Right kidney (tissue), 9 donors: ENCODE measurements at places on chromosomes 12 and 14.

DNA sequence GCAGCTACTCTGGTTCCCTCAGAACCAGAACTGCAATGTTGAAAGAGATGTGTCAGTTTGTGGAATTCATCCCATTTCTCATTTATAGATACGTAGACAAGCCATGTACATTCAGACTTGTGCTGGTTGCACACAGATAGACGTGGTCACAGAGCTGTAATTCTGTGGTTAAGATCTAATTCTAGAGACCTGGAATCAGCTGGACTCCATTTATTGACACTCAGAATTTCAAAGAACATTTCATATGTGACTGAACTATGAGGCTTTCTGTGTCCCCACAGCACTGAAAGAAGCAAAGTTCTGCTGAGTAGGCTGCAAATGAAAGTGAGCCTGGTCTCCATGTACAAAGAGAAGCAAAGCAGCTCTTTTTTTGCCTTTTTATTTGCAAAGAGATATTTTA is 220.2 kb upstream of the NAV3 start:
- DNase-seq, result no peak

GRCh38 chr12:14187002-14187401 is 178.5 kb upstream of the ATF7IP start:
- no peak for DNase-seq

DNA sequence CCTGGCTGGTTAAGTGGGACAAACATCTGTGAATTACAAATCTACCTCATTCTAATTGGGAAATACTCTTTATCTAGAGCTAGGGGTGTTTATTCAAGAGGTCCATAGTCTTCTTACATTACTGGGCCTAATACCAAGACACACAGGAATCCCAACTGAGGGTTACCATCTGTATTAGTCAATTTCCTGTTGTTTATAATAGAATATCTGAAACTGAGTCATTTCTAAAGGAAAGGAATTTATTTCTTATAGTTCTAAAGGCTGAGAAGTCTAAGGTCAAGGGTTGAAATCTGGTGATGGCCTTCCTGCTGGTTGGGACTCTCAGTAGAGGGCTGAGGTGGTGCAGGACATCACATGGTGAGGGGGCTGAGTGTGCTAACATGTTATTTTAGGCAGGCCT is 36.0 kb downstream of the RTRAF start:
- no peak for DNase-seq

- DNase-seq, result no peak
Measured at GRCh38 chr14:92502541-92503286, 10.9 kb upstream of the RIN3 start.

DNA sequence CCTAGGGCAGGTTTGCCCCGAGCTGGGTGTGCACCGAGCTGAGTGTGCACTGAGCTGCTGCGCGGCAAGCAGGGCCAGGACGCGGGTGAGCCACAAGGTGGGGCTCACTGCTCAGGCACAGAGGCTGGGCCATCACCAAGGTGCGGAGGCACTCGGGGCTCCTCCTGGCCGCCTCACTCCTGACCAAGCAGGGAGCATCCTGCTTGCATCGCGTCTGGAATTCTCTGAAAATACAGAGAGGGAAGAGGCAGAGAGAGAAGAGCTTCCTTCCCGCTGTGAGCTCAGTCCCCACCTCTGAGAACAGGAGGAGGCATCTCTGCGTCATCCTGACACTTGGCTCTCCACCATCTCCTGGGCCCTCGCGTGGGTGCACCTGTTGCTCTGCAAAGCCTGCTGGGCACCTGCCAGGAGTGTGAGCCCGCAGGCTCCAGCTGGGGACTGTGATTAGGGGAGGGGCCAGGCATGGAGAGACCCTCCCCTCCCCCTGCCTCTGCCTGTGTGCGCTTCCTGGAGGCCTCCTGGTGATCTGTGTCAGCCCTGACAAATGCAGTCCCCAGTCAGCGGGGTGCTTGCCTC is 116.3 kb downstream of the GLT1D1 start:
- peak; percentile 60 for DNase-seq

DNA sequence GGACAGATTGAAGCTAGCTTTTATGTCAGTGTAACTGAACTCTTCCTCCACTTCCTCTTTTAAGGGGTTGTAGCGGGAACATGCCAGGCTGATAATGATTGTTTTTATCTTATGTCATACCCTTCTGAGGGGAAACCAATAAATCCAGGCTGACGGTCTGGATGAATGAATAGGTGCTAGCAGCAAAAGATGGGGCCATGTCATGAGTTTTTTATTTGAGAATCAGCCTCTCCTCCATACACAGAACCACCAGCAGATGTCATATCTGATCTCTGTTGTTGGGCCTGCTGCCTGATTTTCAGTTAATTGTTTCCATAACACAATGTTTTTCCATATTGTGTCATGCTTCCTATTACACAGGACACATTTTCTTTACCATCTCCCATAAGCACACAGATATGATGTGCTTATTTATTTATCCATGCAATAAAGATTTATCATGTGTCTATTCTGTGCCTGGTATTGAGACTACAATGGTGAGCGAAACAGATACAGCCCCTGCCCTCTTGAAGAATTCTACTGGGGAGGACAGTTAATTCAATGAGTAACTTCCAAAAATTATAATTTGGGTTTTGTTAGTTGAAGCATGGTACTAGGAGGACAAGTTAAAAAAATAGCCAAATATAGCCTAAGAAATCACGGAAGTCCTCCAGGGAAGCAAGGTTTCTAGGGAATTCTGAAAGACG is 33.6 kb upstream of the CRY1 start:
- no peak for DNase-seq

- peak; percentile 65 for DNase-seq
Measured at GRCh38 chr12:118060301-118061010, 523 bp downstream of the WSB2 start.

GRCh38 chr12:68779280-68779679 is 28.7 kb upstream of the MDM2 start:
- no peak for DNase-seq

GRCh38 chr12:112837629-112838197 is 46.2 kb downstream of the RPH3A start:
- no peak for DNase-seq

DNA sequence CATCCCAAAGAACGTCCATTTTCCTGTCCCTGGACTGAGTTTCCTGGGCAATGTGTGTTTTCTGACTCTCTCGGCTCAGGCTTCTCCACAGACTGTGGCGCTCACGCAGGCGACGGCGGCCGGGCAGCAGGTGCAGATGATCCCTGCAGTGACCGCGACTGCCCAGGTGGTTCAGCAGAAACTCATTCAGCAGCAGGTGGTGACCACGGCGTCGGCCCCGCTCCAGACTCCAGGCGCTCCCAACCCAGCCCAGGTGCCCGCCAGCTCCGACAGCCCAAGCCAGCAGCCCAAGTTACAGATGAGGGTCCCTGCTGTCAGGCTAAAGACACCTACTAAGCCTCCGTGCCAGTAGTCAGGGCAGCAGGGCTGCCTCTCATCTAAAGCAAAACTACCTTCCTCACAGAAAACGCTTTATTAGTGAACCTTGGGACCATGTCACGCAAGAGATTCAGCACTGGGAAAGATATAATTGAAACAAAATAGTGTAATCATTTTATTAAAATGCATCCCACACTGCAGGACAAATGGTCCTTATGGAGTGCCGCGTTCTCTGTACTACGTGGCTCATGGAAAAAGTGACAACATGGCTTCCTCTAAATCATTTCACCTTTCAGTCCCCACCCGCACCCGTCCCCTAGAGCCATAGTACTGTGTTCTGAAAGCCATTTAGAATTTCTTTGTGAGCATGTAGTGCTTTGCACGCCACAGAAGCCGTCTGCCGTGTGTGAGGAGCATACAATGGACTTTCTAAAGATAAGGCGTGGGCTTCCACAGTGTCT is 66.6 kb downstream of the DDX51 start:
- no peak for DNase-seq

DNA sequence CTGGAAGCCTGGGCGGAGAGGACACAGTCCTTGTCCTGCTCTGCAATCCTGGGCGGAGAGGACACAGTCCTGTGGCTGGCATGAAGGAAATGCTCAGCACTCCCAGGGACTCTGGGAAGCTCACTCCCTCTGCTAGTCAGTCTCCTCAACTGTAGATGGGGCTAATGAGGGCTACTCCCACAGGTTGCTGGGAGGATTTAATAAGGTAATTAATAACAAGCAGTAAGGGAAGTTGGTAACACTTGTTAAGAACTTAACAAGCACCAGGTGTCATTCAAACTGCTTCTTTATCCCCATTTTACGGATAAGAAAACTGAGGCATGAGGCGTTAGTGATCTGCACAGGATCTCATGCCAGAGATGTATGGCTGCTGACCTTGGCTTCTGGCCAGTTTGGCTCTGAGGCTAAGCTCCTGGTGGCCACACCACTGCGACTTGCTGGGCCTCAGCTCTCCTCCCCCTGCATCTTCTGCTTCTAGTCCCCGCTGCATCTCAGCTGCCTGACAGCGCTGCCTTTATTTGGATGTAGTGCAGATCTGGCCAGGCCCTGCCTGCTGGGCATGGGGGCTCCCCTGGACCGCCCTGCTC is 54.1 kb upstream of the BEGAIN start:
- no peak for DNase-seq

DNA sequence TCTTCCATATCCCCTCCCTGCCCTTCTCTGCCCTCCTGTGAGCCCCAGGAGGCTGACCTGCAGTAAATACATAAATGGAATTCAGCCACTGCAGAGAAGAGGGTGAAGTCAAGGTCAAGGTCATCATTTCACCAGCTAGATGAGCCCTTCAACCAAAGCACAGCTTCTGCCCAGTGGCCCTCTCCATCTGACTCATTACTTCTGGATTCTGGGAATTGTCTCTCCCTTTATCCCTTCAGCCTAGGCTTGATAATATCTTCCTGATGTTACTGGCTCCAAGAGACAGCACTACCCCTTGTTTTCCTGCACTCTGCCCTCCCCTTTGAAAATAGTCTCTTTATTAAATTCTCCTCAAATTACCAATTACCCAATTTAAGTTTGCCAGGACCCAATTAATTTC is 64.5 kb downstream of the TTC9 start:
- no peak for DNase-seq

DNA sequence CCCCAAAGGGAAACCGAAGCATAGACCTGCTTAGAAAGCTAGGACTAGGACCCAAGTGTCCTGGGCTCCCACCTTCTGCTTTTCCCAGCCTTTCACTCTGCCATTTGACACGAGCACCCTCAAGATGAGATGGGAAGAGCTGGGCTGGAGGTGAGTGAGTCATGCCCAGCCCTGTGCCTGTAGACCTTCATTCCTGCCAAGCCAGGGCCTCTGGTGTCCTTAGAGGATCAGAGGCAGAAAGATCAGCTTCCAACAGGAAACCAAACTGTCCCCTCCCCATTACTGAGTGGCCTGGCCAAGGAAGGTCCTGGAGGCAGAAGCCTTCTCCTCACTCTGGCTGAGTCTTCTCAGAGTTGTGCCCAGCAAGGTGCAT is 3.5 kb downstream of the TMEM63C start:
- no peak for DNase-seq

DNA sequence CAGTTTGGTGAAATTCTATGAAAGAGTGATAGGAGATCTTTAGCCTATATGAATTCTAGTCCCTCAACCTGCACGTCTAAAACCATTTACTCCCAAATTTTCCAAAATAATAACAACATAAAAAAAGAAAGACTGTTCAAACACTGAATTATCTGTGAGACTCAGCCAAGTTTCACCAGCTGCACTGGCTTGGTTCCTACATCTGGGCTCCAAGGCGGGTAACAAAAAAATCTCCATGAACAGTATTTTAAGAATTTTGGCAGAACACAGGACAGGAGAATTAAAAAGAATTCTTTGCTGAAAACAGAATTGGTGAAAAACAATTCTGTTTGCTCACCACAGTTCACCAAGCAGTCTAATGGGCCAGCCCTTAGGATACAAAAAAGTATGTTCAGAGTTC is 536.8 kb upstream of the ATP2B1 start:
- no peak for DNase-seq

GRCh38 chr12:54301428-54302048 is 723 bp upstream of the NFE2 start:
- no peak for DNase-seq

- no peak for DNase-seq
Measured at GRCh38 chr12:116552773-116553373, 6.3 kb upstream of the MAP1LC3B2 start.

GRCh38 chr12:98752726-98753125 is 107.6 kb downstream of the APAF1 start:
- DNase-seq, result no peak

DNA sequence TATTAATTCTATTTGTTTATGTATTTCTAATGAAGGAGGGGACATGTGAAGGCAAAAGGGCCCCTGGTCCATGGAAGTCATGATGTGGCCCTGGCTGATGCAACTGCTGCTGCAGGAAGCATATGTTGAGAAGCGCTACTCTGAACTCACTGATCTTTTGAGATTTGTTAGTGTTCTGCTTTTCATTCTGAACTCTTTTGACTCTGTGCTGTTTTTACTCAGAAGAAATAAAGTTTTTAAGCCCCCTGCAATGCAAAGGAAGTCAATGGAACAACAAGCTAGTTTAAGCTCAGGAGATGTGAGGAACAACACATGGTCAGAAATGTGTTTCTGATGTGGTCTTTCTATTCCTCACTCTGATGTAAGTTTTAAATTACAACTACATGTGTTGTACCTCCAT is 88.9 kb upstream of the BTG1 start:
- no peak for DNase-seq

- DNase-seq, result no peak
Measured at GRCh38 chr14:93113678-93114067, 2.1 kb downstream of the ITPK1 start.

DNA sequence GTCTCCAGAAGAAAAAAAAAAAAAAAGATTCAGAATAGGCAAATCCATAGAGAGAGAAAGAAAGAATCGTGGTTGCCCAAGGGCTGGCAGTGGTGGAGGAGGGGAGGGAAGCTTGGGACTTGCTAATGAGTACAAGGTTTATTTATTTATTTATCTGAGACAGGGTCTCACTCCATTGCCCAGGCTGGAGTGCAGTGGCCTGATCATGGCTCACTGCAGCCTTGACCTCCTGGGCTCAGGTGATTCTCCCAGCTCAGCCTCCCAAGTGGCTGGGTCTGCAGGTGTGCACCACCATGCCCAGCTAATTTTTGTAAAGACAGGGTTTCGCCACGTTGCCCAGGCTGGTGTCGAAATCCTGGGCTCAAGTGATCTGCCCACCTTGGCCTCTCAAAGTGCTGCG is 9.7 kb upstream of the TNFRSF1A start:
- no peak for DNase-seq

- no peak for DNase-seq
Measured at GRCh38 chr12:106019144-106019543, 119.6 kb downstream of the NUAK1 start.

DNA sequence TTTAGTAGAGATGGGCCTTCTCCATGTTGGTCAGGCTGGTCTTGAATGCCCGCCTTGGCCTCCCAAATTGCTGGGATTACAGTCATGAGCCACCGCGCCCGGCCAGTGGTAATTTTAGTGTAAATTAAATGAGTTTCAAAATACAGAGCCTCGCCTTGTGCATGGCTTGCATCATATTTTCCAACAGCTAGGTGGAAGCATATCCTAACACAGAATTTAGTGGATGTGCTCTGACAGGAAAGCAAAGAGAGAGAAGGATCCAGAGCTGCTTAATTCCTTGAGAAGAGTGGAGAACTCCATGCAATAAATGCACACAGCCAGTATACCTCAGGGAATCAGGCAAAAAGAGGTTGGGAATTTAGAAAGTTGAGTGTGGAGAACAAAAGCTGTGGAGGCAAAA is 2.5 kb downstream of the OR6C2 start:
- DNase-seq, result no peak
